ENCODE measurements at places on chromosomes 11 and 22. TPM values are rescaled to one million over a fixed set of nuclear protein-coding genes. Genes with fewer than 3 reads are reported as not detected.

DNA sequence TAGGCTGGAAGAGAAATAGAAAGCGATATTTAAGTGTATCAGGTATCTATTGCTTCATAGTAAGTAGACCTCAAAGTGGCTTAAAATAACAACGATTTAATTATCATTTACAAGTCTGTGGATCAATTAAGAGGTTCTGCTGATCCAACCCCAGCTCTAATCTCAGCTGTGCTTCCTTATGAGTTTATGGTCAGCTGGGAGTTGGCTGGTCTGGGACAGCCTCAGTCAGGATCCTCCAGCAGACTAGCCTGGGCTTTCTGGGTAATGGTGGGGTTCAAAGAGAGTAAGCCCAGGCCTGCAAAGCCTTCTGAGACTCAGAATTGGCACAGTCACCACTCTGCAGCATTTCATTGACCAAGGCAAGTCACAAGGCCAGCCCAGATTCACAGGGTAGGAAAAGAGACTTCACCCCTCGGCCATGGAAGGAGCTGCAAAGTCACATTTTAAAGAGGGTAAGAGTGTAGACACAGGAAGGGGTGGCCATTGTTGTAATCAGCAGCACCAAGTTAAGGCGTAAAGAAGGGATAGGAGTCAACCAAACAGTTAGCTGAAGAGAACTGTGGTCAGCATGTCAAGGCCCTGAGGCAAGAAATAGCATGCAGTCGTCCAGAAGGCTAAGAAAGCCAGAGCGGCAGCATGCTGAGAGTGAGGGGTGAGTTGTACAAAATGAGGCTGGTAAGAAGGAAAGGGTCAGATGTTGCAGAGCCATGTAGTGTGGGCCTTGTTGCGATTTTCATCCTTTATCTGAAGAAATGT, 168.2 kb downstream of the ETS1 start:
- no peak for DNase-seq

DNA sequence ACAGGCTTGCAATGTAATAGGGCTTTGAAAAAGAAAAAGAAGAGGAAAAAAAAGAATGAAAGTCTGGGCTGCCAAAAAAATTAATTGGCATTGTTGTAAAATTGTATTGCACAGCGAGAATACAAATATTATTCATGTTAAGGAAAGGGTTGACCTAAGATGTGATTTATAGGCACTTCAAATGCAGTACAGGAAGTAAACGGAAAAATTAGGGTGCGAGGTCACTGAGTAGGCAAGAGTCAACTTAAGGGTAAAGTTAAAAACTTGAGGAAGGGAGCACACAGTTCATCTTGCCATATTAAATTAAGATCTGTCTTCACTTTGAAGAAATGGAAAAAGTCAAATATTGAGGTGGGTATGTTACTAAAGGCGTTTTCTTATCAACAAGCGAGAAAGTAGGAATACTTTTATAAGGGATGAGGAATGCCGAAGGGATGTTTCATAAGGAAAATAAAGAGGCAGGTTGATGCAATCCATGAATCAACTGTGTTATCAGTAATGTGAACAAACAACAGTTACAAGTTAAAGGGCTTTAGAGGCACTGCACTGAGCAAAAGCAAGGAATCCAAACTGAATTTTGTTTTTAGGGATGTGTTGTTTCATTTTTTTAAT, 123.0 kb downstream of the WT1 start:
- no peak for DNase-seq

DNA sequence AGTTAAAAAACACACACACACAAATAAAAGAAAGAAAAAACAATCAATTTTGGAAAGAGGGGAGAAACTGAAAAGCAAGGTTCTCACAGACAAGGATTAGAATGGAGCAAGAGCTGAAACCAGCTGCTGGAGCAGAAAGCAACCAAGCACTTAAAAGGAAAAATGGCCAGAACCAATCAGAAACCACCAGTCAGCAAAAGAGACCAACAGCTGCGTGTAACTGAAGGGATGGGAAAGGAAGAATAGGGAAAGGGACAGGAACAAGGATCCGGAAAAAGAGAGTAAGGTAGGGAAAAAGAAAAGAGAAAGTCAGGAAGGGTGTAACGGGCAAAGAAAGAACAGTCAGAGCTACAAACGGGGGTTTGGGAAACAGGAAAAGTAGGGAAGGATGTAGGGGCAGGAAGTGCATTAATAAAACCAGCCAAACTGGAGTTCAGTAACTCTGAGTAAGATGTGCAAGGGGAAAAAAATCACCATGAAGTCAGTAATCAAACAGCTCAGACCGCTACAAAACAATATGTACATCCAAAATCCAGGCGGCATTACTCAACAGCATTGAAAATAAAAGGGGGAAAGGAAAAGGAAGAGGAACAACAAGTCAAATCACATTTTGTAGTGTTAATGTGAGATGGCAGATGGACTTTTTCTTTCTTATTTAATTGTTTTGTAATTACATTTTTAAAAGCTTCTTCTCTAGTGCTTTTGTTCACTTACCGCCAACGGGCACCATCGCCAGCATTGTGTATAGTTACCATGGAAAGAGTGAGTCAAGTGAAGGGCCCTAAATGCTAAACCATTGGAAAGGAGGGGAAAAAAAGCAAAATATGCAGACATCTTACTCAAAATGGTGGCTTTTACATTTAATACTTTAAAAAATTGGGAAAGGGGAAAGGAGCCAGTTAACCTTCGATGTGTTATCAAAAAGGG, 49.2 kb downstream of the APOL5 start:
- no peak for DNase-seq

DNA sequence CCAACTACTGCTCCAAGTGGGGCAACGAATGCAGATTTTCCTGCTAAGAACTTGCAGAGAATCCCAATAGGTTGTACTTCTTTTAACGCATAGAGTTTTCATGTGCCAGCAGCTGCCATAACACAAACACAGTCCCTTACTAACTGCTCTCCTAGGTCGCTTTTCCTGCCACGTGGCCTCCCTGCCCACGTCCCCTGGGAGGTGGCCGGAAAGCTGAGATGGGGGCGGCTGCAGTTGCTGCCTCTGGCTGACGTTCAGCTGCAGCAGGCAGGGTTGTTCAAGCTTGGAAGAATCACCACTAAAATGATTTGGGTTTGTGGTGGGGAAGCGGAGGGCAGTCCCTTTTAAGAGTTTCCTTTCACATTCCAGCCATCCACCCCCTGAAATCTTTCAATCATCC, 39.3 kb downstream of the ZNF202 start:
- DNase-seq: no peak

DNA sequence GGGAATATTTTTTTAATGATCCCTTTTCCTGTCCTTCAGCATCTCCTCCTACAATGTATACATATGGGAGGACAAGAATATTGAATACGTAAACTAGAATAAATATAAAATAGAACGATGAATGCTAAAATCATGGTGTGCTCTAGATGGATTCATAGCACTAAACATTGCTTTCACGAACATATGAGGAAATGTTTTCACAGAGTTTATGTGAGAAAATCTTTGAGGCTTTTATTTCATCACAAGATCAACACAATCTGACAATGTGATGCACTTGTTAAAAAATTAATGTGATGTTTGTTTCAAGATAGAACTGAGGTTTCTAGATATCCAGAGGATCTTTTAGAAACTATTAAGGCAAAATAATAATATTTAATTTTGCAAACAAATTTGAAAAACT, 3.0 kb downstream of the CARD16 start:
- no peak for DNase-seq

GRCh38 chr22:44822534-44822933, 70.2 kb downstream of the ARHGAP8 start:
- DNase-seq: no peak

DNA sequence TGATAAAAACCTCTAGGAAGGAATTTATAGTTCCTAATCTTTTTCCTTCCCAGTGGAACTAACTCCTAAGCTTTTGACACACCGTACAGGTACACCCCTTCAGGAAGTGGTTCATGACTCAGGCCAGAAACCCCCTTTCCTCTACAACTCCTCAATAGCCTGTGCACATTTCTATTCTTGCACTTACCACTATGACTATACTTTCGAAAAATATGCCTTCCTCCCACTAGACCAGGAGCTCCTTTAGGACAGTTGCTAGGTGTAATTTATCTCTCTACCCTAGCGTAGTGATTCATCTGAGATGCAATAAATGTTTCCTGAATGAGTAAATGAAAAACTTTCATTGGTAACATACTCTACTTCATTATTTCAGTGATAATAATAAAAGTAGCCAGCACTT, 14.5 kb downstream of the MAP6 start:
- DNase-seq: peak; percentile 18

GRCh38 chr11:68383976-68384501, 71.6 kb downstream of the LRP5 start:
- peak; percentile 54 for DNase-seq

GRCh38 chr11:838441-839279, 3.7 kb downstream of the POLR2L start:
- no peak for DNase-seq

GRCh38 chr22:30628491-30628890, 7.1 kb upstream of the SLC35E4 start:
- no peak for DNase-seq

DNA sequence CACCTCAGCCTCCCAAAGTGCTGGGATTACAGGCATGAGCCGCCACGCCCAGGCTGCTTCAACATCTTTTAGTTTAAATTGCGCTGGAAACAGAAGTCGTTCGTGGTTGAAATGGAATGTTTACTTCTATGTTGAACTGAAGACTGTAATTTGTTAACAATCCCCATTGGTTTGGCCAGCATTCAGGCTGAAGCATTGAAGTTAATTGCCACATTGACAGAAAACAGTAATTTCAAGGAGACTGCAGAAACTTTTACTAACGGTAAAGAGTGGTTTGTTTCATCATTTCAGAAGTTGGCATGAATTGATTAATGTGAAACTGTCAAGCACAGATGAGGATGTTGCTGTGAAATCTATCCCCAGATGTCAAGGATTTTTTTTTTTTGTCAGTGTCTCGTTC, 14.2 kb downstream of the AP5B1 start:
- DNase-seq: peak; percentile 56

DNA sequence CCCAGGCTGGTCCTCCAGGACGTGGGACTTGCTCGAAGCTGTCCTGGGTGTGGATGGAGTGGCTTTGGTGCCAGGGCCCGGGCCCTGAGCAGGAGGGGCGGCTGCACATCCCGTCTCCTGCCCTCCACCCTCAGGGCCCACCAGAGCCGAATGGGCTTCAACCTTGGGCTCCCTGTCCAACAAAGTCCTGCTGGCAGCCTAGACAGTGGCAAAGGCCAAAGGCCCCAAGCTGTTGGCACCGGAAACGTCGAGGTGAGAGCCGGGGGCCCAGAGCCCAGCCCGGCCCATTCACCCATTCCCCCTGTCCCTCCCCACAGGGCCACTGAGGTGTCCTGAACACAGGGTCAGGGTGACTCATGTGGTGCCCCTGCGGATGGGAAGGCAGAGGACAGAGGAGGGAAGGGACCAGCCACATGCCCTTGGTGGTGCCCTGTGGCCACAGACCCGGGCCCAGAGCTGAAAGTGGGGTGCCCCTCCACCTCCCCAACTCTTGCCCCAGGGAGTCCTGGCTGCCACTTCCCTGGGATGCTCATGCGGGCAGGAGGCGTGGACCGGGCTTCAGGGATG, 9.1 kb downstream of the TSPAN32 start:
- DNase-seq: no peak

- DNase-seq: no peak
Observed at GRCh38 chr11:94882931-94883330, 90.4 kb downstream of the CWC15 start.

BARX2 gene
- total RNA-seq: not detected

PTPRCAP gene
- 0.86 TPM for total RNA-seq

TREH gene
- not detected for total RNA-seq

MMP8 gene
- not detected for total RNA-seq

OR51E2 gene
- not detected for total RNA-seq

SAA2 gene
- 12.2 TPM for total RNA-seq

MDK gene
- 0.49 TPM for total RNA-seq

PTGDR2 gene
- not detected for total RNA-seq

All from MCF 10A (cell line).